CD4-positive, alpha-beta T cell treated with Interleukin-12 subunit alpha and Interleukin-12 subunit beta, for 1 hour (primary cell): ENCODE measurements at places on chromosomes 2 and 18.

DNA sequence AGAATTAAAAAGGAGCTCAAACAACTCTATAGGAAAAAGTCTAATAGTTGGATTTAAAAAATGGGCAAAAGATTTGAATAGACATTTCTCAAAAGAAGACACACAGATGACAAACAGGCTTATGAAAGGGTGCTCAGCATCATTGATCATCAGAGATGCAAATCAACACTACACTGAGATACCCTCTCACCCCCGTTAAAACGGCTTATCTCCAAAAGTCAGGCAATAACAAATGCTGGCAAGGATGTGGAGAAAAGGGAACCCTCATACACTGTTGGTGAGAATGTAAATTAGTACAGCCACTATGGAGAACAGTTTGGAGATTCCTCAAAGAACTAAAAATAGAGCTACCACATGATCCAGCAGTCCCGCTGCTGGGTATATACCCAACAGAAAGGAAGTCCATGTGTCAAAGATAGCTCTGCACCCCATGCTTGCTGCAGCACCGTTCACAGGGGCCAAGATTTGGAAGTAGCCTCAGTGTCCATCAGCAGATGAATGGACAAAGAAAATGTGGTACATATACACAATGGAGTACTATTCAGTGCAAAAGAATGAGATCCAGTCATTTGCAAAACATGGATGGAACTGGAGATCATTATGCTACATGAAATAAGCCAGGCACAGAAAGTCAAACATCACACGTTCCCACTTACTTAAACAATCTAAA lies 46.7 kb upstream of the B3GNT7 start:
- DNase-seq, result no peak

DNA sequence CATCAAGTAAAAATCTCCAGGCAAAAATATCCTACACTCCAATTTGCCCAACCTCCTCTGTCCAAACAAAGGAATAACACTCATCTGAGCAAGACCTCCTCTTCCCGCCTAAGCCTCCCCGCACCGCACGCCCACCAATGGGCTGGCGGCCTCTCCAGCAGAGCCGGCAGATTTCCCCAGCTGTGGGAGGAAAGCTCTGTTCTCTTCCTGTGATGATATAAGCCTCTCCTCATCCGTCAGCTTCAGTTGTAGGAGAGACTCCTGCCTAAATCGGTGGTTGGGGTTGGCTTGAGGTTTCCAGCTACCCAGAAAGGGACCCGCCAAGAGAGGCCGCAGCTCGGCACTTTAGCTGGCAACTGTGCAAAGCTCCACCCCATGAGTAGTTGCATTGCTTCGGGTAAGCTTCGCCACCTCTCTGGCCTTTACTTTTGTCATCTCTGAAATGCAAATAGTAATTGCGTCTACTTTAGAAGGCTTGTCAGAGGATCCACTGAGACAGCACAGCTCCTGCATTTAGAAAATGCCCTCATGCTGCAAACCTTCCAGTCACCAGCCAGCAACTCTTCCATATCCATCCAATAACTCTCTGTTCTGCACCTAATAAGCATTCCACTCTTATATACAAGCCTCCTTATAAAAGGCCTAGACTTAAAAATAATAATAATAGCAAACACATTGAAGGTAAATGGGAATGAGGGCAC lies 146.4 kb downstream of the MYT1L start:
- no peak for DNase-seq

GRCh38 chr18:26386441-26386840 lies 160.2 kb downstream of the TAF4B start:
- no peak for DNase-seq

GRCh38 chr2:124039762-124040291 lies 14.7 kb downstream of the CNTNAP5 start:
- DNase-seq, result no peak

- no peak for DNase-seq
These were observed 291.5 kb downstream of the LRATD1 start for GRCh38 chr2:14923820-14924580.

DNA sequence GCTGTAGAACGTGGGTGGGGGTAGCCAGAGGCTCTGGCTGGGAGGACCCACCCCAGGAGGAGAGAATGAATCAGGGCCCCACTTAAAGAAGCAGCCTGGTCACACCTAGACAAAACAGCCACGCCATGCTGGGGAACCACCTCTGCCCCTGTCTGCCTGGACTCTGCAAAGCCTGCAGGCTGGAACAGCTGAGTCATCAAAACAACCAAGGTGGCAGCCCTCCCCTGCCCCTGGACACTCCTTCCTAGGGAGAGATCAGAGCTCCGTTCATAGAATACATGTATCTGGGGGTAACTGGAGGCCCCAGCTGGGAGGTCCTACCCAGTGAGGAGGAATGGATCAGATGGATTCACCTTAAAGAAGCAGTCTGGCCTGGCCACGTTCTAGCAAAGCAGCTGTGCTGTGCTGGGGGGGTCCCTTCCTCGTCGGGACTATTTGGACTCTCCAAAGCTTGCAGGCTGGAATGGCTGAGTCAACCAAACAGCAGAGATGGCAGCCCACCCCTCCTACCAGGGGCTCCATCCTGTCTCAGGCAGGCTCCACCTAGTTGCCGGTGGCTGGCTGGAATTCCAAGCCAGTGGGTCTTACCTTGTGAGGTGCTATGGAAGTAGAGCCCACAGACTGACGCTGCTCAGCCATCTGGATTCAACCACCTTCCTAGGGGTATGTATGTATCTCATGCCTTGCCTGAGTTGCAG lies 50.5 kb upstream of the NT5C1B start:
- DNase-seq, result no peak

DNA sequence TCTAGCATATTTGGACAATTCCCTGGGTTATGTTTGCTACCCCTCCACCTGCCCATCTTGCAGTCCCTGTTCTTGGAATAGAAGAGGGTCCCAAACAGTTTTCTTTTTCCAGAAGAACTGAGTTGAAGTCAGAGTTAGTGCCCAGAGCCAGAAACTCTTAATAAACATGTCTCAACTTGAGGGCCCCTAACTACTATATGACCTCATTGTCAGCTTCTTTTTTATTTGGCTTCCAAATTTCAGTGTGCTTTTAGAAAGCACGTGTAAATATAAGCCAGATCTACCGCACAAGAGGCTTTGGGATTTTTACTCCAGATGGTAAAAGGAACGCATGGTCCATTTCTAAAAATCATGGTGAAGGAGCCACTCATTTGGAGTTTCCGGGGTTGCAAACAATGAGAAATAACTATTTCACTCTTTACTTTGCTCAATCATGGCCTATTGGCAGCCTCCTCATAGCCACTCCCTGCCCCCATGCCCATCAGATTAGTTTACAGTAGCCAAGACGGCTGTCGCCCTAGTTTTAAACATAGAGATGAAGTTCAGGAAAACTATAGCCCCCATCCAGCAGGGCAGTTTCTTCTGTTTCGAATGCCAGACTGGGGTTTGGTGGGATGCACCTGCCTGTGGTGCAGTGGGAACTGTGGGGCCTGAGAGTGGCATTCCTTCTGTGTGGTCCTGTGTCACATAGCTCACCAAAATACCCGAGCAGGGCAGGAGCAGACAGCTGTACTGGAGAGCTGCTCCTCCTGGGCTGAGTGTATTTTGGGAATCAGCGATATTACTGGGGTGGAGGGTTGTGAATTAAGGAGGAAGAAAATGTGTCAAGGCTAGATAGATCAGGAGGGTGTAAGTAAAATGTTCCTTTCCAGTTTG lies 1.7 kb downstream of the MAPRE3 start:
- DNase-seq, result no peak

GRCh38 chr2:208466151-208466919 lies 59.7 kb downstream of the PTH2R start:
- DNase-seq, result no peak

DNA sequence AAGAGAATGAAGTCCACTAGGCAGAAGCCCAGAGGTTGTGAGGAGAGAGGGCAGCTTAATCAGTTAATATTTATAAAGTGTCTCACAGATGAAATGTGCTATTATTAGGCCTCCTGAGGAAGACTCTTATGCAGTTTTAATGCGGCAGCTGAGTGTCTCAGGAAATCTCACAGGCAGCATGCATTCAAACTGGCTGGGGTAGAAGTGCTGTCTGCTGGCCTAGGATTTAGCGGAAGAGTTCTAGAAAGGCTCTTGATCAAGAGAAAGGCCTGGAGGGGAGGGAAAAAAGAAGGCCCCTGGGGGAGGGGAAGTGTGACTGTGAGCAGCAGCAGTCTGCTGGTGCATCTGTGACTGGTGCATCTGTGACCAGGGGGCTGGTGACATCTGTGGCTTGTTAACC lies 133.0 kb downstream of the FSHR start:
- DNase-seq, result no peak

GRCh38 chr2:193963472-193964119 lies 1693.4 kb upstream of the SLC39A10 start:
- no peak for DNase-seq

- no peak for DNase-seq
These were observed 119.3 kb downstream of the PRKCE start for GRCh38 chr2:45770811-45771210.

DNA sequence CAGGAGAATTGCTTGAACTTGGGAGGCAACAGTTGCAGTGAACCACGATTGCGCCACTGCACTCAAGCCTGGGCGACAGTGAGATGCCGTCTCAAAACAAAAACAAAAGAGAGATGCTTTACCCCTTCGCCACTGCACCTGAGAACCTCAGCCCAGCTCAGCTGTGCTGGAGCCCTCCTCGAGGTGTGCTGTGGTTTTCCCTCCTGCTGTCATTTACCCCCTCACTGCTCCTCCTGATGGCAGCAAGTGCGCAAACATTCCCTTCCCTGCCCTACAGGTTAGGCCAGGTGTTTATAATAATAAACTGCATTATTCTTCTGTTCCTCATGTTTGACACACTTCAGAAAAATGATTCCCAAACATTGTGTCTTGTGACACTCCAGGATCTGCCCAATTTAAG lies 8.4 kb downstream of the FBXO36 start:
- no peak for DNase-seq

- no peak for DNase-seq
These were observed 49.4 kb downstream of the LONRF2 start for GRCh38 chr2:100272841-100273329.

DNA sequence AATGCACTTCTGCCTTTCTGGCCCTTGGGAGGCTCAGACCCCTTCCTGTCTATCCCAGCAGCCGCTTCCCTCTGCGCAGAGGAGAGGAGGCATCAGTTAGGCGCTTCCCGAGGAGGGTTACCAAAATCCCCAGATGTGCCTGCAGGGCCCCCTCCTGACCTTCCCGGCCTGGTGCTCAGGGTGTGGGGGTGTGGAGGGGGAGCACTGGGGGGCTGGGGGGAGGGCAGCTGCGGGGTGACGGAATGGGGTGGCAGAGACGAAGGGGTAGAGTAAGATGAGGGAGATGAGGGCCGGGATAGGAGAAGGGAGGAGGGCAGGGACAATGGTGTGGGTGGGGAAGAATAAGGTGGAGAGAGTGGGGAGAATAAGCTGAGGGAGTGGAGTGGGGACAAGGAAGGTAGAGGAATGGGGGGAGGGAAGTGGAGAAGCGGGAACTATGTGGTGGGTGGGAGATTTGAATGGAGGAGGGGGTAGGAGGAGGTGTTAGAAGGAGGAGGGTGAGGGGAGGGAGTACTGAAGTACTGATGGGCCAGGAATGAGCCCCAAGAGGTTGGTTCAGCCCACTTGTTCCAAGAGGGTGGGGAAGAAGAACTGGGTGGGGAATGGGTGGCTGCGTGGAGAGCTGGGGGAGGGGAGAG lies 6.5 kb upstream of the ZAP70 start:
- DNase-seq, result no peak

DNA sequence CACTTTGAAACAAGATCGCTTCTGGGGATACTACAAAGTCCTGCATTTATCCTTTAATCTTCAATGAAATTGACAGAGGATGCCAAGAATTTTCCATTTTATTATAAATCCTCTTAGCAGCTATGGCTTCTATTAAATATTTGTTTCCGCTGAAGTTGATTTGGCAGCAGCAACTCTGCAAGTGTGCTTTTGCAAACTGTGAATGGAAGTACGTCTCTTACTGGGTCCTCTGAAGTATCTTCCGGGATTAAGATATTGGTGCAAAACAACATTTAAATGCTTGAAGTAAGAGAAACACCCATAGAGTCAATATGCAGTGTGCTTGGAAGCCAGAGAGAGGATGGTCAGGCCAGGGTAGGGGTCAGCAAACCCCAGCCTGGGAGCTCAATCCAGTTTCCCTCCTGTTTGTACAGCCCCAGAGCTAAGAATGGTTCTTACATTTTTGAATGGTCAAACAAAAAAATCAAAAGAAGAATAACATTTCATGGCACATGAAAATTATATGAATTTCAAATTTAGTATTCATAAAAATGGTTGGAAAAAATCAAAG lies 13.6 kb downstream of the CCDC68 start:
- DNase-seq, result no peak

GRCh38 chr2:118464546-118465265 lies 376.4 kb downstream of the INSIG2 start:
- no peak for DNase-seq

DNA sequence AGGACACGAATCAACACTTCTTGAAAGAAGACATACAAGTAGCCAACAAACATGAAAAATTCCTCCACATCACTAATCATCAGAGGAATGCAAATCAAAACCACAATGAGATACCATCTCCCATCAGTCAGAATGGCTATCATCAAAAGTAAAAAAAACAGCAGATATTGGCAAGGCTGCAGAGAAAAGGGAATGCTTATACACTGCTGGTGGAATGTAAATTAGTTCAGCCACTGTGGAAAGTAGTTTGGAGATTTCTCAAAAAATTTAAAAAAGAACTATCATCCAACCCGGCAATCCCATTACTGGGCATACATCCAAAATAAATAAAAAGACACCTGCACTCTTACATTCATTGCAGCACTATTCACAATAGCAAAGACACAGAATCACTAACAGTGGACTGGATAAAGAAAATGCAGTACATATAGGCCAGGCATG lies 78.7 kb downstream of the GRB14 start:
- no peak for DNase-seq

DNA sequence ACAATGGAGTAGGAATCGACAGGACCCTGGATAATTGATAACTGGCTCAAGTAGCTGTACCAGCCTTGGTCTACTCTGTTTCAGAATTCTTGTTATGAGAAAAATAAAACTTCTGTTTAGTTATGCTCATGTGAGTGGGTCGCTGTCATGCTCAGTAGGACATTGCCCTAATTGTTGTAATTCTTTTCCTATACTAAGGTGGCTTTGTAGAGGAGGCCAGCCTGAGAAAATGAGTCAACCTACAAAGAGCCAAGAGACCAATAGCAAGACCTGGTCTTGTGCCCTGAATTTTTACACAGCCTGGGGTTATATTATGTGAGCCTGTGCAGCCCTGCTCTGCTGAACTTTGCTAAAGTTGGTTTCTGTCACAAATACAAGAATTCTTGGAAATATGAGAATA lies 238.4 kb downstream of the MEIS1 start:
- no peak for DNase-seq

GRCh38 chr2:142987044-142987443 lies 109.6 kb downstream of the KYNU start:
- DNase-seq, result no peak

DNA sequence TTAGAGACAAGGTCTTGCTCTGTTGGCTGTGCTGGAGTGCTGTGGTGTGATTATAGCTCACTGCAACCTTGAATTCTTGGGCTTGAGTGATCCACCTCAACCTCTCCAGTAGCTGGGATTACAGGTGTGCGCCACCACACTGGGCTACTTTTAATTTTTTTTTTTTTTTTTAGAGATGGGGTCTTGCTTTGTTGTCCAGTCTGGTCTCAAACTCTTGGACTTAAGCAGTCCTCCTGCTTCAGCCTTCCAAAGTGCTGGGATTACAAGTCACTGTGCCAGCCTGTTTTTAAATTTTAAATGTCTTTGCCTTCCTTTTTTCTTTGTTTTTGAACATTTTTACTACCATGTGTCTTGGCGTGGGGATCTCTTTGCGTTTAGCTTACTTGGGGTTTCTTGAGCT lies 32.5 kb downstream of the TAF4B start:
- no peak for DNase-seq
